Stimulated activated CD4-positive, alpha-beta T cell treated with anti-CD3 and anti-CD28 coated beads, Interleukin-1b, Interleukin-23, amount 100 ng/mL, for 48 hours (primary cell): ENCODE measurements at places on chromosomes 16 and 17.

- peak; percentile 69 for DNase-seq
These were observed 218.7 kb downstream of the NTN1 start for GRCh38 chr17:9239793-9240658.

DNA sequence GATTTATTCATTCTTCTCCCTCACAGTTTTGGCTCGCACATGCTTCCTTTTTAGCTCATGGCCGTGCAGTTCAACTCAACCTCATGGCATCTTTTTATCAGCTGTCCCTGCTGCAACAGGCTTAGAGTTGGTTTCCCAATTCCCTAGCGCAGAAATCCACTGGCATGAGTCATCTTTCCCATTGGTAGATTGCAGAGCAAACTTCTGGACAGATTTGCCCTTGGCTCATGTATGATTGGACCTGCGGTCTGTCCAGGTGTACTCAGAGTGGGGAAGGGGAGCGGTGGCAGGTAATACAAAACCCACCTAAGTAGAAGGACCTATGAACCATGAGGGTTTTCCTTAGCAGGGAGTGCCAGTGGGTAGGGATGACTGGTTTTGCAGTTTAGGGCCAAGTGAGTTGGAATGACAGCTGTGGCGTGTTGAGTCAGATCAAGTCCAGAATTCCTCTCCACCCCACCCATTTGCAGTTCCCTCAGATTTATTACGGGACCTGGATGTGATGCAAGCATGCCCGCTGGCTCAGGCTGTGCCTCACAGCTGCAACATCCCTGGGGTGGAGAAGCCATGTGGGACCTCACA lies 584.7 kb downstream of the WWOX start:
- DNase-seq: no peak

GRCh38 chr16:85162478-85163277 lies 50.4 kb upstream of the CIBAR2 start:
- no peak for DNase-seq

- no peak for DNase-seq
These were observed 24.0 kb downstream of the ZNF750 start for GRCh38 chr17:82815790-82816305.

GRCh38 chr17:42230225-42230624 lies 35.9 kb upstream of the GHDC start:
- DNase-seq: peak; percentile 24

- no peak for DNase-seq
These were observed 75.4 kb downstream of the YPEL2 start for GRCh38 chr17:59406808-59407381.

- no peak for DNase-seq
These were observed 3.6 kb downstream of the MMP28 start for GRCh38 chr17:35791681-35792350.

- DNase-seq: no peak
These were observed 315.8 kb downstream of the MAF start for GRCh38 chr16:79284766-79285165.

GRCh38 chr17:36715951-36716350 lies 114.6 kb downstream of the MRM1 start:
- DNase-seq: no peak

DNA sequence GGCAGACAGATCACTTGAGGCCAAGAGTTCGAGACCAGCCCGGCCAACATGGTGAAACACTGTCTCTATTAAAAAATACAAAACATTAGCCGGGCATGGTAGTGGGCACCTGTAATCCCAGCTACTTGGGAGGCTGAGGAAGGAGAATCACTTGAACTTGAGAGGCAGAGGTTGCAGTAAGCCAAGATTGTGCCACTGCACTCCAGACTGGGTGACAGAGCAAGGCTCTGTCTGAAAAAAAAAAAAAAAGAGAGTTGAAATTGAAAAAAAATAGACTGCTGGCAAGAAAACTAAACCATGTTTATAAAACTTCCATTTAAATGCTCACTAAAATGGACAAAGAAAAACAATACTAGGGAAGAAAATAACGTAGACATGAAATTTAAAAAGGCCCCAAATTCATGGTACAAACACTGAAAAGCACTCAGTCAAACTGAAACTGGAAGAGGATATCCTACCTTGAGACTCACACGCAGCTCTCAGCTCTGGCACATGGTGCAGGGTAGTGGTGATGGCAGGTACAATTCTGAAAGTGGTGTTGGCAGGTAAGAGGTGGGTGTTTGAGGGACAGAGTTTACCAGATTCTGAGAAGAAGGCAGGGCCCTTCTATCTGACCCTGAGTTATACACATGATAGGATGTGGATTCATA lies 19.3 kb downstream of the CNTROB start:
- DNase-seq: peak; percentile 51

DNA sequence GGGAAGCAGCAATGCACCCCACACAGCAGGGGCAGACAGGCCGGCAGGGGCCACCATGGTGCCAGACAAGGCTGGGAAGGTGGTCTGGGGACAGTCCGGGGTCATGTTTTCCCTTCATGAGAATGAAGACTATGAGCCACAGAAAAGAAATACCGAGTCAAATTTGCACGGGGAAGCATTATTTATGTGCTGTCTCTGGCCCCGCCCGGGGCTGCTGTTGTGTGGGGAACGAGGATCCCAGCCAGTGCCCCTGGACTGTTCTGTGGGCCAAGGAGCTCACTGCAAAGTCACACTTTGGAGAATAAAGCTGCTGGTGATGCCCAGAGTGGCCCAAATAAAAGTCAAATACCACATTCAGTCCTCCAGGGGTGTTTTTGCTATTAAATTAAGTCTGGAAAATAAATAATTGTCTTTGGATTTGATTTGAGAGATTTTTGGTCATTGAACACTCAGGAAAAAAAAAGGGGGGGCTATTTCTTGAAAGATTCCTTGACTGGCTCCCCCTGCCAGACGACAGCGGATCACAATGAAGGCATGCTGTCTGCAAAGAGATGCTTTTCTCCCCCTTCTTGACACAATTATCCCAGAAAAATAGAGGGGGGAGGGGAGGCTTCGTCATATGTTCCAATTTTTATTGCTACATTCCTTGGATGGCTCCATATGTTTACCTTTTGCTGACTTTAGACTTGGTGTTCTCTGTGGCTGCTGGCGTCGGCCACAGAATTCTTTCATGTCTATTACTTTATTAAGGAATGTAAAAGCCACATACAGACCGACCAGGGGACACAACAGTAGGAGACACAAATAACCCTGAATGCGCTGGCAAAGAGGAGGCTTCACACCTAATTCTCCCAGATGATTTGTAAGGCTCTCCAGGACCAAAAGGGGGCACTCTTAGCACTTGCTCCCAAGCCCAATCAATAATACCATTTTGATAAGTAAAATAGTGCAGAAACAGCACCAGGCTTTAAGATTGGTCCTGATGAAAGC lies 27.1 kb upstream of the ANKFN1 start:
- no peak for DNase-seq

DNA sequence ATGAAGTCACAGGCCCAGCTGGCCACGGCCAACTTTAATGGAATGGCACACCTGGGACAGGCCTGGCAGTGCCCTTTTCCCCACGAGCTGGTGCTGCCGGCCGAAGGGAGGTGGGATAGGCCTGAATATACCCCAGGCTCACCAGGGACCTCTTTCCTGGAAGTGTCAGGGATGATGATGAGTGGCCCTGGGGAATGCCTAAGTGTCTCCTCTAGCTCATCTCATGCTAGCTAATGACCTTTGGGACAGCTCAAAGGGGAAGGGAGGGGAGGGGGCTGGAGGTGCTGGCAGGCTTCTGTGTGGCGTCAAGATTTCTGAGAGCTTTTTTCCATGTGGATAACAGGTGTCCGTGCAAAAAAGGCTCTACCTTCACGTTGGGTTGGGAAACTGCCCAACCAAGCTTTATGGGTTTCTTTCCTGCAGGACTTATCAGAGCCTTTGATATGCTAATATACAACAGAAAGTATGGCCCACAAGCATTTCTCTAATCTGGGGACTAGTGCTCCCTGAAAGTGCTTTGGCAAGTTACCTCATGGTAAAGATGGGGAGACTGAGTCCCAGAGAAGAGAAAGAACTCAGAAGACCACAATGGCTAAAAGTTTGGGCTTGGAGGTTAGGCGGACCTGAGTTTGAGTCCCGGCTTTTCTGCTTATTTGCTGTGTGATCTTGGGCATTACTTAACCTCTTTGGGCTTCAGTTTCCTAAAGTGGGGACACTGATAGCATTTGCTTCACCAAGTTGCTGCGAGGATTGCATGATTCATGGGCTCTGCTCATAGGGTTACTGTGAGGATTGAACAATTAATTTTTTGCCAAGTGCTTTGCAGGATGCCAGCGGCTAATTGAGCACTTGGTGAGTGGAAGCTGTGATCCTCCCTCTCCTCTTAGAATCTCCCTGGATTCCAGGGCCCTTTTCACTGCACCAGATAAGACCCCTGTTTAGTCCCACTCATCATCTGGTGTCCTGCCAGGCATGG lies 14.0 kb downstream of the ADGRG1 start:
- no peak for DNase-seq
